ENCODE measurements at places on chromosomes 3 and 15.

- no peak for DNase-seq
Measured at GRCh38 chr15:45641374-45641781, 6.5 kb downstream of the SQOR start.

GRCh38 chr3:136624894-136625815, 127.0 kb downstream of the STAG1 start:
- no peak for DNase-seq

GRCh38 chr3:16945330-16945729, 60.6 kb downstream of the PLCL2 start:
- DNase-seq = no peak

- DNase-seq = no peak
Measured at GRCh38 chr15:66587020-66587419, 21.2 kb upstream of the LCTL start.

GRCh38 chr15:67051088-67052045, 14.0 kb upstream of the SMAD3 start:
- DNase-seq = no peak

GRCh38 chr15:32852771-32853170, 135.0 kb downstream of the GREM1 start:
- no peak for DNase-seq

DNA sequence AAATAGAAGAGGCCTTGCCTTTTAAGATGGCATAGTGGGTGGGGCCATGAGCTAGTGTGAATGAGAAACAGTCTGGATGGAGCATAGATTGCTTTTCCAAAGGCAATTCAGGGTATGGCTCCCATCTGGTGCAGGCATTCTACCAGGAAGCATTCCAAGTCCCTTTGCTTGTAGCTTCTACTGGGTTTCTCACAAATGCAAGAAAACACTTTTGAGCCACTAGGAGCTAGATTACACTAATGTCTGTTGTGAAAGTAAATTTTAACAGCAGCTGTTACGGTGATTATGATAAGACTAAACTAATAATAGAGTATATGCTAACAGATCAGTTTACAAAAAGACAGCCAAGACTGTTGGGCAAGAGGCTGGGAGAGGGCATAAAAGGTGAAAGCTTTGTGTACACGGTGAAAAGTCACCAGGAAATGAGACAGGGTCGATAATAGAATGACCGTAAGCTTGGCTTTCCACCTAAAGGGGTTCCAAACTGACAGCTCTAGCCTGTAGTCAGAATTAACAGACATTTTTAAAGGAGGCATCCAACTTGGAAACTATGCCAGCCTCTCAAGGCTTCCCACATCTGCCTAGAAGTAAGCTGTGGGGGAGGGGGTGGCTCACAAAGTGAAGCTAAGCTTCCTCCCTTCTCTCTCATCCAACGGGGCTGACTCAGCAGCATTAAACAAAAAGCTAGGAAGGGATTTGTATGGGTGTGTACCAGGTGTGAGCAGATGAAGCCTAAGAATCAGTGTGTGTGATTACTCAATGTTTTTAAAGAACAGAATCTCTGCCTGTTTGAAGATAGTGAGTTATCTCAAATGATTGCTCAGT, 61.1 kb upstream of the GPD1L start:
- DNase-seq = no peak

- DNase-seq = no peak
Measured at GRCh38 chr3:141900343-141900742, 23.9 kb downstream of the ATP1B3 start.

- no peak for DNase-seq
Measured at GRCh38 chr3:174223042-174223441, 636.1 kb upstream of the NAALADL2 start.

- no peak for DNase-seq
Measured at GRCh38 chr3:149886957-149887356, 73.9 kb downstream of the RNF13 start.

DNA sequence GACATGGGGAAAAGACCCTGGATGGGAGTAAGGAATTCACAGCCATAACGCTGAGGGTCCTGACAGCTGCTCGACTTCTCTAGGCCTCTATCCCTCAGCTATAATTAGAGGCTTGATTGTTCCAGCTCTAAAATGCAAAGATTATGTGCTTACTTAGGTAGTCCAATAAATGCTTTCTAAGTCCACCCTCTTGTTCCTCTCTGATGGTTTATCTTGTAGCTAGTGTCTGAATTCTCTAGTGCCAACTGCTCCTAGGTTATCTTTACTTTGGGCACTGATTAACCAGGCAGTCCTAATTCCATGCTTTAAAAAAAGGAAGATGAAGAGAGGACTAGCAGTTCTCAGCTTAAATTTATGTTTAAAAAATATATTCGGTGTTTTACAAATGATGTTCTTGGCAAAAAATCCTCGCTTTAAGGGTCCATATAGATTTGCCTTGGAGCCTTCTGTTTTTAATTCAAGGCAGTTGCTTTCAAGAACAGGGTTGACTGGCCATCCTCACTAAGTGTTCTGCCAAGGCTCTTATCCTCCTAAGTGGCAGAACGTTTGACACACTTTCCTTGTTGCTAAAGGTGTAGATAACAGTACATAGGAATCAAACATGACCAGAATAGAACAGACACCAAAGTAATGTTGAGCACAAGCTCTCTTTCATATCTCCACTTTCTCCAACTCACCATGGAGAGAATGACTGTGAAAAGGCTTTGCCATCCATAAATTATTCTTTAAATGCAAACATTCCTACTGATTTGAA, 60.6 kb downstream of the THRB start:
- DNase-seq = no peak

- no peak for DNase-seq
Measured at GRCh38 chr15:32901995-32902394, 184.2 kb downstream of the GREM1 start.

DNA sequence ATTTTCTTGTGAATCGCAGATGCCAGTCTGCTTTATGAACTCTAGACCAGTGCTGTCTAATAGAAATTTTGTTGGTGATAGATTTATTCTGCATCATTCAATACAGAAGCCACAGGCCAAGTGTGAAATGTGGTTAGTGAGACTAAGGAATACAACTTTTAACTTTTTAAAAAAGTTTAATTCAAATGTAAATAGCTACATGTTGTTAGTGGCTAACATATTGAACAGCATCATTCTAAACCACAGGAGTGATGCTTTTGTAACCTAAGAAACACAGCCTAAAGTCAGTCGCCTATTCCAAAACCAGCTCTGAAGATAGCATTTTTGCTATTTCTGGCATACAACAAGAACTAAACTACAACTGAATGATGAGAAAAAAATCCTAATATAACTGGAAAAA, 164.8 kb upstream of the CBLB start:
- DNase-seq = no peak

GRCh38 chr3:46359733-46360493, 6.0 kb downstream of the CCR2 start:
- no peak for DNase-seq

DNA sequence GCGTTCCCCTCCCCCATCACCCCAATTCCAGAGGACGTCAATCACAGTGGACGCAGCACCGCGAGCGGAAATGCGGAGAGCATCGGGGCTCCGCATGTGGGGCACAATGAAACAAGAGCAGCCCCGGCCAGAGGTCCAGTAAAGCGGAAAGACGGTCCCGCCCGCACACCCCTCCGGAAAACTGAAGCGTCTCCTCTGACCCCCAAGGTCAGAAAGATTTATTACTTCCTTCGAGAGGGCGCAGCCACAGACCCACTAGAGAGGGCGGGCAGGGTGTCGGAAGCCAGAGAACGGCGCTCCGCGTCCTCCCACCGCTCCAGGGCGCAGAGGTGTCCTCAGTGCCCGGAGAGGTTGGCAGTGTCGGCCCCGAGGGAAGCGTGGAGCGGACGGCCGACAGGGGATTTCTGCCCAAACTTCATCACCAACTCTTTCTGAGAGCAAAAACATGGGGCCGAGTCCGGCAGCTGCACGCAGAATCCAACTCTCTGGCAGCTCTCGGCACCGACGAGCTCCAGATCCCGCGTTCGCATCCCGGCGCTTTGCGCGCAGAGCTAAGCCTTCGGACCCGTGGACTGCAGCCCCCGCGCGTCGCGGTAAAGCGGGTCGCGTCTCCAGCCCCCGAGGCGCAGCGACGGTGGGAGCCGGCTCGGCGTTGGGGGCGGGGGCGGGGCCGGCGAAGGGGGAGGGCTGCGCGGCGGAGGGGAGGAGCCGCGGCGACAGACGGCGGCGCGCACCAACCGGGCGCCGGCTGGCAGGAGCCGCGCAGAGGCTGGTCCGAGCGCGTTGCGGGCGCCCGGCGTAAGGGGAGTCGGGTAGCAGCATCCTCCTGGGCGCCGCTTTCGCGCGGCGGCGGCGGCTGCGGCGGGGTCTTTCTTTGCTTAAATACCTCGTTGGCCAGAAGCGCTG, at the start of gene CHST2:
Gene CHST2 (plus strand): TSS at position 763 of the 906 bp plus-strand sequence. CDS start 1,046 bp downstream, outside the sequence.
- peak; percentile 52 for DNase-seq

- no peak for DNase-seq
Measured at GRCh38 chr3:36172699-36173098, 207.6 kb upstream of the STAC start.

DNA sequence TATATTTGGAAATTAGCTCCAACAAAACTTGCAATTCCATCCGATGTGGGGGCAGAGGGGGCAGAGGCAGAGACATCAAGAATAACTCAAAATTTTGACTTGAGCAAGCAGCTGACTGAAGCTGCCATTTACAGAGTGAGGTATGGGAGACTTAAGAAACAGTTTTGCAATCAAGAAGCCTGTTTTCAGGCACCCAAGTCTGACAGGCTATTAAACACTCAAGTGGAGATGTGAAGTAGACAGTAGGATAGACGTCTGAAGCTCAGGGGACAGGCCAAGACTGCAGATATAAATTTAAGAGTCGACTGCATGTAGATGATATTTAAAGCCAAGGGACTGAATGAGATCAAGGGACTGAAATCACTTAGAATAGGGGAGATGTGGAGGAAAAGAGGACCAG, 9.9 kb upstream of the SH3BP5 start:
- no peak for DNase-seq

- no peak for DNase-seq
Measured at GRCh38 chr15:60941448-60941847, 287.7 kb downstream of the RORA start.

- DNase-seq = no peak
Measured at GRCh38 chr15:57619746-57620145, 28.0 kb downstream of the MYZAP start.
